NB4 (cell line): ENCODE measurements at places on chromosomes 13 and 19.

GRCh38 chr19:47363758-47364531 lies 14.8 kb downstream of the DHX34 start:
- peak; percentile 68 for DNase-seq

- DNase-seq, result no peak
These were observed 382.8 kb upstream of the ZNF507 start for GRCh38 chr19:31962561-31962996.

GRCh38 chr19:50896591-50897190 lies 14.5 kb downstream of the KLK4 start:
- peak; percentile 36 for DNase-seq

DNA sequence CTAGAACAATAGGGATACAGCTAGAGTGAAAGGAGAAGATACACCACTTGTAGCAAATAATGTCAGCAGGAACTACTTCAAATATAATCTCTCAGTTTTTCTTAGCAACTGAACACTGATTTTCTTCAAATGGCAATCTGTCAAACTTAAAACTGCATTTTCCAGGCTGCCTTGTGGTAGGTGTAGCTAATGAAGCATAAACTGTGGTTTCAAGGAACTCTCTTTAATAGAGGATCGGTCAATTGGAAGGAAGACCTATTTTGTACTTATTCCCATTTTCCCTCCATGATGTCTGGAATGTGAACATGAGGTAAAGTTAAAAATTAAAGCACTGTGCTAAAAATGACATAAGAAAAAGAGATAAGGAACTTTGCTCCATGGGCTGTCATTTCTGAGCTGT lies 1261.9 kb downstream of the PCDH17 start:
- no peak for DNase-seq

DNA sequence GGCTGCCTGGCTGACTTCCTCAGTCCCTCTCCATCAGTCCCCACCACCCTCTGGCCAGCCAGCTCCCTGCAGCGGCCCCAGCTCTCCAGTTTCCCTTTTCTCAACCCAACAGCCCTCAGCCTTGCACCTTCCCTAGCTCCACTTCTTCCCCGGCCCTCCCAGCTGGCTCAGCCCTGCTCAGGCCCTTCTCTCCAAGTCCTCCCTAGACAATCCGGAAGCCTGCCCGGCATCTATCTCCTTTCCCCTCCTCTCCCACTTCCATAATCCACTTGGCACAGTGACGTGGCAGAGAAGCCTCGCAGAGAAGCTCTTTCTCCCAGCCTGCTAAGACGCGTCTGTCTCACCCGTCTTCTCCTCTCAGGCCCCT lies 1.1 kb downstream of the UBXN6 start:
- DNase-seq, result peak; percentile 59

DNA sequence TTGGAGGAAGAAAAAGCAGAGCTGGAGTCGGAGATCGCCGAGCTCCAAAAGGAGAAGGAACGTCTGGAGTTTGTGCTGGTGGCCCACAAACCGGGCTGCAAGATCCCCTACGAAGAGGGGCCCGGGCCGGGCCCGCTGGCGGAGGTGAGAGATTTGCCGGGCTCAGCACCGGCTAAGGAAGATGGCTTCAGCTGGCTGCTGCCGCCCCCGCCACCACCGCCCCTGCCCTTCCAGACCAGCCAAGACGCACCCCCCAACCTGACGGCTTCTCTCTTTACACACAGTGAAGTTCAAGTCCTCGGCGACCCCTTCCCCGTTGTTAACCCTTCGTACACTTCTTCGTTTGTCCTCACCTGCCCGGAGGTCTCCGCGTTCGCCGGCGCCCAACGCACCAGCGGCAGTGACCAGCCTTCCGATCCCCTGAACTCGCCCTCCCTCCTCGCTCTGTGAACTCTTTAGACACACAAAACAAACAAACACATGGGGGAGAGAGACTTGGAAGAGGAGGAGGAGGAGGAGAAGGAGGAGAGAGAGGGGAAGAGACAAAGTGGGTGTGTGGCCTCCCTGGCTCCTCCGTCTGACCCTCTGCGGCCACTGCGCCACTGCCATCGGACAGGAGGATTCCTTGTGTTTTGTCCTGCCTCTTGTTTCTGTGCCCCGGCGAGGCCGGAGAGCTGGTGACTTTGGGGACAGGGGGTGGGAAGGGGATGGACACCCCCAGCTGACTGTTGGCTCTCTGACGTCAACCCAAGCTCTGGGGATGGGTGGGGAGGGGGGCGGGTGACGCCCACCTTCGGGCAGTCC lies 5.0 kb downstream of the FOSB start:
- no peak for DNase-seq

- no peak for DNase-seq
These were observed 629 bp downstream of the IZUMO4 start for GRCh38 chr19:2097203-2097885.

DNA sequence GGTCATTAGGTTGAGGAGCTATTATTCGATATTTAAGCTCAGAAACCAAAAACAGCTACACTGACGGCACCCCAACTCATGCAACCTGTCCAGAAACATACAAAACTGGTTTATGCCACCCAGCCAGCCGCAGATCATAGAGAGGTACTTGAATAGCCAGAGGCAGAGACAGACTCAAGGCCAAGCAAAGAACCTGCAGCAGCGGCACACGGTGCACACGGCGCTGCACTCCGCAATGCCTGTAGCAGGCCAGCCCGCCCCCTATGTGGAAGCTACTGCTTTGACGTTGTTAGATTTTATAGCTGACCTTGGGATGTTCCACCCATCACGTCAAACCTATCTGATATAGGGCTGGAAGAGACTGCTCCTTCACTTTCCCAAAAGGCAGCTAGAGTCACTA lies 11.9 kb upstream of the DHRS12 start:
- DNase-seq, result no peak

- no peak for DNase-seq
These were observed 140.2 kb downstream of the VWA8 start for GRCh38 chr13:41820581-41821237.

DNA sequence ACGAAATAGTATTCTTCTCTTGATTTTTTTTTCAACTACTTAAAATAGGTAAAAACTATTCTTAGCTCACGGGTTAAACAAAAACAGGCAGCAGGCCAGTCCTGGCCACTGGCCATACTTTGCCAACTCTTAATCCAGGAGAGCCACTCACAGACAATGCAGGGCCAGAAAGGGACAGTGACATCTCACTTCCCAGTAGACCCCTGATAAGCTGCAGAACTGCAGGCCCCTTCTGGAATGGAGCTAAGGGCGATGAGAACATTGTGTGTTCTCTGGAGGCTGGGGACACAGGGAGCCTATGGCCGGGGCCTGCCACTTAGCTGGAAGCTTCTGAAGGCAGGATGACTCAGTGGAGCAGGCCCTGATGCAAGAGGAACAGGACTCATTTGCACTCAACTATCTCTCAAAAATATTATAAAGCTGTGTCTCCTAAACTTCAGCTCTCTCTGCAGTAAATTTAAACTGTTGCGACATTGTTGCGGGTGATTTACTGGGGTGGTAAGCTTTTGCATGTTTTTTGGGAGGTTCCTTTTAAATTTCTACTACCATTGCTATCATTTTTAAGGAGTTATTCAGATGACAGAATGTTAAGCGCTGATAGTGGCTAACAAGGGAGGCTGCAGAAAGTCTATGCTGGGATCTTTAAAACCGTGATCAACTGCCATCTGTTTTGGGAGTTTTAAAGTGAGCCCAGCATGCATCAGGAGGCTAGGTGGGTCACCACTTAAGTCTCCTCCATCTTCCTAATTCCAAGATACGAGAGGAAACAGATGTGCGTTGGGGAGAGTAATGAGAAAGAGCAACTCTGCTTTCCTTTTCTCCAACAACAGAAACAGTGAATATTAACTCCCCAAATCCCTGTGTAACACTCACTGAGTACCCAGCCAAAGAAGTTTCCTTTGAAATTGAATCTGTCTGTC lies 33.2 kb upstream of the KATNAL1 start:
- peak; percentile 94 for DNase-seq
